ENCODE measurements at places on chromosomes 4 and X. TPM values are rescaled to one million over a fixed set of nuclear protein-coding genes. Genes with fewer than 3 reads are reported as not detected.

Gene TMEM144
- total RNA-seq = not detected

- no peak for DNase-seq
Observed at GRCh38 chr4:16532240-16532970, 306.1 kb upstream of the TAPT1 start.

Gene GABRG1
- not detected for total RNA-seq

DNA sequence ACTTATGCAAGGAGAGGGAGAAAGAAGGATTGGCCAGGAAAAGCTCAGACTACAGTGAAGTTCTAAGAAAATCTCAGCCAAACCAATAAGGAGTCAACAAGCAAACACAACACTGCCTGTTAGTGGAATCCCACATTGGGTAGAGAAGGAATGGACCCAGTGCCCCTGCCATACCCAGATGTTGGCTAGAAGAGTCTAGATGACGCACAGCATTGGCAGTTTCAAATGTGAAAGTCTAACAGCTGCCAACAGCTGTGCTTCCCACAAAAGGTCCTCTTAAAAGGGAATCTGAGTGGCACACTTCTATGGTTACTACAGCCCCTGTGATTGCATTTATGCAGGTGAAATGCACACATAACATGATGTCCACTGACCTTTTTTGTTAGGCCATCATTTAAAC is 37.2 kb upstream of the CPEB2 start:
- no peak for DNase-seq

GRCh38 chr4:41212616-41213203 is 1.6 kb downstream of the APBB2 start:
- no peak for DNase-seq

DNA sequence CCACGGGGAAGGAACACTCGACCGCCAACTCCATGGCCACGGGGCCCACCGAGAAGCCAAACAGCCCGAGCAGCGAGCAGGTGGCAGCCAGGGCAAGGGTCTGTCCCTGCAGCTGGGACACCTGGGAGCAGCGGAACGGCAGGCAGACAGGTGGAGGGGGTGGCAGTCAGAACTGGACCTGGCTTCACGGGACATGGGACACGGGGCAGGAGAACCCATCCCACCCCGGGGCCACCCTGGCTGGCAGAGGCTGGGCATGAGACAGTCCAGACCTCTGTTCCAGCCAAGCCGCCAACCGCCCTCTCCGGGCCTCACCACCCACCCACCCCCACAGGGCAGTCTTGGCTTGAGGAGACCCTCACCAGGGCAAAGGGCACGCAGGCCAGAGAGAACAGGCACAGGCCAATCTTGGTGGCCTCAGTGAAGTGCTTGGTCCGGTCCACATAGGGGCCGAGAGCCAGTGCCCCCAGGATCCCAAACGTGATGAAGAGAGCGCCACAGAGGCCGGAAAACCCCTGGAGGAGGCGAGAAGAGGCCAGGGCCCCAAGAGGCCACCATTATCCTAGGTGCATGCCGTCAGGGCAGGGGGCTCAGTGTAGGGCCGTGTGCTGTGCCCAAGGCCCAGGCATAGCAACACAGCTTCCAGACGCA is 5.6 kb downstream of the SLC49A3 start:
- DNase-seq = no peak

Gene ESX1
- total RNA-seq = not detected

- DNase-seq = no peak
Observed at GRCh38 chrX:72306085-72306801, 529 bp upstream of the CITED1 start.

- DNase-seq = no peak
Observed at GRCh38 chr4:68469482-68469881, 22.2 kb downstream of the TMPRSS11E start.

GRCh38 chrX:39451046-39451445 is 646.7 kb downstream of the BCOR start:
- DNase-seq = no peak

GRCh38 chr4:145734031-145734430 is 54.1 kb downstream of the C4orf51 start:
- no peak for DNase-seq

DNA sequence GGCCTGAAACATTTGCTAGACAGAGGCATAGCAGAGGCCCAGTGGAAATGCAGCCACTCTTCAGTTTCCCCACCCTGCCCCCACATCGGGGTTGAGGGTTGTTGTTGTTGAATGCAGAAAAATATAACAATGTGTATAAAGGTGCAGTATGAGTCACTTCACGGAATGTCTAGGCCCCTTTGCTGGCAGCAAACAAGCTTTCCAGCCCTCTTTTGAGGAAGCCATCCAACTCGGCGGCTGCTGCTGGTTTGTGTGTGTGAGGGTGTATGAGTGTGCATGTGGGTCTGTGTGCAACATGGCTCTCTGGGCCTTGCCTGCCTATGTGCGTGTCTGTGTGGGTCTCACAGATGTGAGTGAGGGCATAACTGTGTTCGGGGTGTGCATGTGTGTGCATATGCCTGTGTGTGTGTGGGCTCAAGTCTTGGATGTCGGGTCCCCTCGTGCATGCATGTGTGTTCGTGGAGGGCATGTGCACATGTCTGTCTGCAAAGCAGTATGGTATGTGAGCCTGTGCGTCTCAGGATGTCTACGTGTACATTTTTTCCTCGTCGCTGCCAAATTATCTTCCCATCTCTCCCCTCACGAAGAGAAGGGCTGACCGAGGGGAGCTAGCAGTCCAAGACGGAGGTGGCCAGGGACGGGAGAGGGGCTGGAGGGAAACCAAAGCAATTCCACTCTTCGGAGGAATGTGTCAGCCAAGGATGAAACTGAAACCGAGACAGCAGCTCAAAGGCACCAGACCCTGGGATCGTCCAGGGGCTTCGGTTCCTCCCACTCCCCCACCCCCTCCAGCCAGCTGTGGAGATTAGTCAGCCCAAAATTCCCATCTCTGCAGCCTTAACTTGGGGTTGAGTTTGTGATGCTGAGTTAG is 8.4 kb upstream of the ELF4 start:
- DNase-seq = no peak

Gene CLDN24
- total RNA-seq = not detected

DNA sequence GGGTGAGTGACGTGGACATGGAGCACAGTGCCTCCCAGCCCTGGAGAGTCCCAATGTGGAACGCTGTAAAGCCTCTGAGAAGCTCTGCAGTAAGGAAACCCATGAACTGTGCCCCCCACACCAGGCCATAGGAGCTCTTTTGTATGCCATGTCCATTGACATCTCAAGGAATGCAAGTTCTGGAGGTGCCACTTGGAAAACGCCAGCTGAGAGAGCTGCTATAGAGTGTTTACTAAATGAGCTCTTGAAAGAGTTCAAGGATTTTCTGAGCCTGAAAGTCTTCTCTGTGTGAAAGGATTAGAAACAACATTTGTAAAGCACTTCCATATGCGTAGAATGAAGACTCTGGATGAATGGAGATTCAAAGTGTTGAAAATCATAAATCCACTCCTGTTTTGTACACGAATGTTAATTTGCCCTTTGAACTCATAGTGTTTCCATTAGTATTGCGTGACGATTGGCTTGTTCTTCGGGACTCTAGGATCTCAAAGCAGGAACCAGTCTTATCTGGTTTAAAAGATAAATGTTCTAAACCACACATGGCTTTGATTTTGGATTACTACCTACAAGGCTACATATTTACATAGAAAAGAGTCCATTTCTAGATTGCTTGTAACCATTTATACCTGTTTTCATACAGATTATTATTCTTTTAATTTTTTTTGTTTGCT is 41.8 kb upstream of the STOX2 start:
- DNase-seq = no peak

Gene CYTL1
- not detected for total RNA-seq

Gene GAGE1
- total RNA-seq = not detected

DNA sequence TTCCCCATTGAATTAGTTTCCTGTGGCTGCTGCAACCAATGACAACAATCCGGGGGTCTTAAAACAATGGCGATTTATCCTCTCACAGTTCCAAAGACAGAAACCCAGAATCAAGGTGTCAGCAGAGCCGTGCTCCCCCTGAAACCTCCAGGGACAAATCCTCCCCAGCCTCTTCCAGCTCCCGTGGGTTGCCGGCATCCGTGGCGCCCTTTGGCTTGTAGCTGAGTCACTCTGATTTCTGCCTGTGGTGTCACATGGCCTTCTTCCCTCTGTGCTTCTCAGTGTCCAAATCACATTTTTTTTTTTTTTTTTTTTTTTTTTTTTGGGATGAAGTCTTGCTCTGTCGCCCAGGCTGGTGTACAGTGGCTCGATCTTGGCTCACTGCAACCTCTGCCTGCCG is 64.5 kb upstream of the STX18 start:
- no peak for DNase-seq

DNA sequence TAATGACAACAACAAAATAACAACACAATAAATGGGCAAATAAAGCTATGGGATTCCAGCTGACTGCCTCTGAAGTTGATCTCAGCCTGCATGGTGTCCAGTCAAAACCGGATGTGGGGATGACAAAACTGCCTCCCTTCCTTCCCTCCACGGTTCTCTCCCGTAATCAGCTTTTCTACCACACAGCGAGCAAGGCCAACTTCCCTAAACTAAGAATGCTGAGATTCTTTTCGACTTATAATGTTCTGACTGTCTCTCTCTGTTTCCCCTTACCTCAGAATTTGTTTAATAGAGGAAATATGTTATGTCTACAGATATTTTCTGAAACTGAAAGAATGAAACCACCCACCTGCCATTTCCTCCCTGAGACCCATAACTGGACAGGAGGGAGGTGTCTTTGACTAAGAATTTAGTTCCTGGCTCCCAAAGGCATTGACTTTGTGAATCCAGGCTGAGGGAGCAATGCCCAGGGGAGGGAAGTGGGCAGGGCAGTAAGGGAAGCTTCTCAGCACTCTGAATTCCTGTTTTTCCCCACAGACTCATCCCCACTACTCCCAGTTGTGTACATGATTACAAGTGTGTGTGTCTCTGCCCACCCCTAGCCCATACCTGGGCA is 1.0 kb upstream of the TLR1 start:
- no peak for DNase-seq

Gene JAKMIP1
- total RNA-seq = 16.9 TPM

Gene HERC5
- total RNA-seq = 21.2 TPM

DNA sequence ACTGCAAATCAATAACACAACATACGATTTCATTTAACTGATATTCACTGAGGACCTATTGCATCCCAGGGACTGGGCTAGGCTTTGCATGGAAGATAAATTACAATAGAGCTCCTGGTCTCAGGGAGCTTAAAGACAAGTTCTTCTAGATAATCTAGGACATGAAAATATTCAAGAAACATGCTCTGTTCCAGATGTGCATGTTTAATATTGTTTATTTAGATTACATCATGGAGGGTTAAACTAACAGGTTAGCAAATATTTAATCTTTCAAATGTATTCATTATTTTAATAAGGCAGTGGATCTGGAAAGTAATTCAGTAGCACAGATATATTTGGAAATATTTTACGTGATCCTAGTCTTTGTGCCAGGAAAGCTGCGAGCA is 2430.3 kb downstream of the PCDH7 start:
- DNase-seq = no peak

Gene LARP7
- total RNA-seq = 45.3 TPM

Gene ADH1B
- total RNA-seq = not detected

Gene CXCL9
- 0.10 TPM for total RNA-seq

GRCh38 chr4:144507311-144508101 is 138.4 kb upstream of the HHIP start:
- no peak for DNase-seq

Gene PARM1
- not detected for total RNA-seq

DNA sequence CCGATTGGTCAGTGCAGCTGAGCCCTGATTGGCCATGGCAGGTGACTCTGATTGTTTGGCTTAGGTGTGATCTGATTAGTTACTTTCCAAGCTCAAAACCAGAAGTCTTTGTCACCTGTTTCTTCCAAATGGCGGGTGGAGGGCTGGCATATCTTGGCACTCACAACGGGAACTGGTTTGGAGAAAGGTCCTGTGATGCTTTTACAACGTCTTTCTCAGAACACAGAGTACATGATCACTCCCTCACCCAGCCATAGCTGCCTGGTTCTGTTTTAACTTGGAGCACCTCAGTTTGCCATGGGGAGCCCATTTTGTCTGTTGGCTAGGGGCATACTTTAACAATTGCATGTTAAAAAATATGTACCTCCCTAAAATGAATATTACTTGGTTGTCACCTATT is 13.0 kb upstream of the XK start:
- DNase-seq = no peak

Gene PPEF1
- not detected for total RNA-seq

Gene NPFFR2
- total RNA-seq = not detected

GRCh38 chr4:141065872-141066271 is 67.4 kb downstream of the RNF150 start:
- no peak for DNase-seq

- no peak for DNase-seq
Observed at GRCh38 chrX:129653181-129653970, 1.4 kb downstream of the APLN start.

Gene PRRG1
- not detected for total RNA-seq

Gene RADX
- 5.6 TPM for total RNA-seq

Gene ARAP2
- total RNA-seq = 54.9 TPM

DNA sequence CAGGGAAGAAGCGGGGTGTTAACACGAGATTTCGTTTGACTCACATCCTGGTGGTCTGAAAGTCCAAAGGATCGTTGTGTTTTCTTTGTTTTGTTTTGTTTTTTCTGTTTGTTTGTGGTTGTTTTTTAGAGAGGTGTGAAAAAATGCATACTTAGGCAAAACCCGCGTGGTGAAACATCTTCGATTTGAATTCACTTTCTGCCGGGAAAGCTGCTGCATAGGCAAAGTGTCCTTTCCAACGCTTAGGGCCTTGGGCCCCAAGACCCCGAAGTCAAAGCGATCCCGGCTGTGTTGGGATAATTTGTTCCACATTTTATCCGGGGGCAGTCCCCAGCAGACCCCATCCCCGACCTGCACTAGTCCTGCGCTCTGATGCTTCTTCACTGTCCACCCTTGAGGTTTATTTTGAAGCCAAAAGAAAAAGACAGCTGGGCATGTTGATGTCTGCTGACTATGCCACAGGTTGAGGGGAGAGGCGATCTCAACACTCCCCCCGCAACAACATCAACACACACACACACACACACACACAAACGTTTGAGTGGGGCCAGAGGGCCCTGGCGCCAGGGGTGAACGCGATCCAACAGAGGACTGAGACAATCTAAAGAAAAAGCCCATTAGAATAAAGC is 2.0 kb downstream of the MSX1 start:
- no peak for DNase-seq

Gene CXCL11
- total RNA-seq = not detected

Gene CTAG2
- not detected for total RNA-seq

GRCh38 chr4:177092807-177093206 is 216.9 kb upstream of the NEIL3 start:
- no peak for DNase-seq

DNA sequence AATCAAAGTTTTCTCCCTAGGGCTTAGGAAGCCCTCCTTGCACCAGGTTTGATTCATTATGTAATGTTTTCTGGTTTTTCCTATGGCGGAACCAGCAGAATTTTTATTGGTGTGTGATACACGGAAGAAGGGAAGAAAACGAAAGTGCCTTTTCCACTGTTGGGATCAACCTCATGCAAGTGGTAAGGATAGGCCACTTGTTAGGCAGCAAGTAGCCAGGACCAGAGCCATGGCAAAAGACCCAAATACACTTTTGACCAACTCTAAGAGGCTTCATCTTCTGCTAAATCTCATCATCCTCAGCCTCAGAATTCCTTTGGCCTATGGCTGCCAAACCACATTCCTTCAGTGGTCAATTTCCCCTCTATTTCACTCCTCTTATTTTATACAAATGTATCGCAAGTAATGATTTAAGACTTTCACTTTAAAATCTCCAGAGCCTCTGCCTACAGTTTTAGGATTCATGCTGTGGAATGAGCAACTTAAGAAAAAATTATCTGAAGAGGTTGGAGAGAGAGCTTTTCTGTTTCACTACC is 21.2 kb downstream of the PPAT start:
- DNase-seq = no peak

Measured in activated T-helper 1 cell treated with anti-CD3 and anti-CD28 coated beads, Interleukin-12 subunit alpha, Interleukin-12 subunit beta, Interleukin-2, Interleukin-4 antibody, amounts not matched to agents 30 ng/mL and 10 ng/mL and 1 ng/mL, durations not matched to agents 14 hours and 24 hours and 36 hours (primary cell).